ENCODE measurements at places on chromosomes 3 and 15.

- DNase-seq, result peak; percentile 2
These were observed 579 bp upstream of the UBE3A start for GRCh38 chr15:25439369-25439836.

GRCh38 chr15:58999694-59000093 lies 12.2 kb downstream of the RNF111 start:
- DNase-seq, result no peak

DNA sequence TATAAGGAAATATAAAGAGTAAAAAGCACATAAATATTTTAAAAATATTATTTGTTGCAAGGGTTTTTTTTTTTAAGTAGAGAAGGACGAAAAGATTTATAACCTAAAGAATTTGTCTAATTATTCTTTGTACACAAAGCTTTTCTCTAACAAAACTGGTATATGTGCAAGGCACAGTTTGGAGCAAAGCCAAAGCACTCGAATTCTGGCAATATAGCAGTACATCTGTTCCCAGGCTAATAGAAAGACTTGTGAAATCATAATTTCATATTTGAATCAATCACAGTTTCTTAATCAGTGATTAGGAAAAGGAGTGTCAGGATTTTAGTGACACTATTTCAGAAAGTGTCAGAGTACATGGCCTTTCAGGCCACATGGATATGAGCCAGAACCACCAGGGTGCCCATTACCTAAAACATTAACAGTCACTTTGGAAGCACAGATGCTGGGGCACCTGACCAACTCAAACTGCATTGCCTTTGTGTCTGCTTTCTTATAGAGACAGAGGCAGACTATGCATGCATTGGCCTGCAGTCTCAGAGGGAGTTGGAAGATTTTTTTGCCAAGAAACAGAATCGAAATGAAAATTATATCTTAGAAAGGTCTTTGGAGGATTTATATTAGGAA lies 651.8 kb upstream of the SGO1 start:
- no peak for DNase-seq

- no peak for DNase-seq
These were observed 16.5 kb upstream of the P2RY13 start for GRCh38 chr3:151345859-151346258.

DNA sequence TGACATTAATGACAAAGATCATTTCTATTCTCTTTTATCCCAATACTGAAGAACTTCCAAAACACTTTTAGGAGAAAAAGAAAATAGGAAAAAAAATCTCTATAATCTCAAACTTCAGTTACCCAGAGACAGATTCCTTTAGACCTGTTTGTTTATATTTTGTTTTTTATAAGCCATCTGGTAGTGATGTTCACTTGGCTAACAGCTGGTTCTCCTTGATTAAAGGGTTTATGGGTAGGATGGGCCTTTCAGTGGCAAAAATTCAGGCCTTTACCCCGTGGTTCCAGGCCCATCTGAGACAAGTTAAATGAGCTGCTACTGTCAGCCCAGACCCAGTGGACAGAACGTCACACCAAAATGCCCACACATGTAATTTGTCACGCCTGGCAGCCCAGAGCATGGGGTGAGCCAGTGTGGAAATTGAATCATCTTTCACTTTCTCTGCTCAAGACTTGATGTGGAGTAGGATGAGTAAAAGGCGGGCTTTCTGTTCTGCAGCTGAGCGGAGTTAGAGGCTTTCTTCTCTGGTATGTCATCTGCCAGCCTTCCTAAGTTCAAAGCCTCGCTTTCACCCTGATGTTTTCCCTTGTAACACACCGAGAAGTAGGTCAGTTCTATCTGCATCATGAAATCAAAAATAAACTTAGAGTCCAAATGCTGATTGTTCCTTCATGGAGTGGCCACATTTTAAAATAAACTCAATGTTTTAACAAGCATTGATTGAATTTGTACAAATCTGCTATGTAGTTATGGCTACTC lies 62.5 kb upstream of the SKOR1 start:
- peak; percentile 25 for DNase-seq

GRCh38 chr3:67405193-67405592 lies 249.2 kb downstream of the SUCLG2 start:
- DNase-seq, result no peak

- no peak for DNase-seq
These were observed 610.5 kb upstream of the ZNF385D start for GRCh38 chr3:22361521-22361920.

GRCh38 chr3:42014921-42015533 lies 53.1 kb upstream of the ULK4 start:
- no peak for DNase-seq

DNA sequence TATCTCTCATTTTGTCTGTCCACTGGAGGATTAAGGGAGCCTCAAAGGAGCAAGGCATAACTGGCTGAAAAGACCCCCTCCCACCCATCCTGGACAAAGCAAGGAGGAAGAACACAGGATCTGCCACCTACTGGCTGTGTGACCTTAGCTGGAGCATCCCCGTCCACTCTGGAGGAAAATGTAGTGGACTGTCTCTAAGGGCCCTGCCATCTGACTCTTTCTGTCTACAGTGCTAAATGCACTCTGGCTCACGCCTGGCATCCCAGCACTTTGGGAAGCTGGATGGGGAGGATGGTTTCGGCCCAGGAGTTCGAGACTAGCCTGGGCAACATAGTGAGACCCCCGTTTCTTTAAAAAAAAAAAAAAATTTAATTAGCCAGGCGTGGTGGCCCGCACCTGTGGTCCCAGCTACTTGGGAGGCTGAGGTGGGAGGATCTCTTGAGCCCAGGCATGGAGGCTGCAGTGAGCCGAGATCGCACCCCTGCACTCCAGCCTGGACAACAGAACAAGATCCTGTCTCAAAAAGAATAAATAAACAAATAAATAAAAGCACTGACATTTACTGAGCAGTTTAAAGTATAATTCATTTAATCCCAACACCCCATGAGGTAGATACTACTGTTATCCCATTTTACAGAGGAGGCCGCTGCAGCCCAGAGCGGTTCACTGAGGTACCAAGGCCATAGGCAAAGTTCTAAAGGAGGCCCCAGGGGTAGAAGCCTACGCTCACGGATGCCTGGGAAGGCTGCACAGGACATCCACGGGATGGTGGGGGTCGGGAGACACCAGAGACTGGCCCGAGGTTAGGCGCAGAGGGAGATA lies 1.1 kb downstream of the TBC1D2B start:
- no peak for DNase-seq
